NCI-H2081 treated with DMSO at 0.1 percent for 48 hours (cell line): ENCODE measurements at places on chromosomes 4 and X.

- no peak for DNase-seq
These were observed 1226.3 kb downstream of the PCDH7 start for GRCh38 chr4:31946456-31946855.

- no peak for DNase-seq
These were observed 1.9 kb downstream of the GPC4 start for GRCh38 chrX:133413218-133413925.

DNA sequence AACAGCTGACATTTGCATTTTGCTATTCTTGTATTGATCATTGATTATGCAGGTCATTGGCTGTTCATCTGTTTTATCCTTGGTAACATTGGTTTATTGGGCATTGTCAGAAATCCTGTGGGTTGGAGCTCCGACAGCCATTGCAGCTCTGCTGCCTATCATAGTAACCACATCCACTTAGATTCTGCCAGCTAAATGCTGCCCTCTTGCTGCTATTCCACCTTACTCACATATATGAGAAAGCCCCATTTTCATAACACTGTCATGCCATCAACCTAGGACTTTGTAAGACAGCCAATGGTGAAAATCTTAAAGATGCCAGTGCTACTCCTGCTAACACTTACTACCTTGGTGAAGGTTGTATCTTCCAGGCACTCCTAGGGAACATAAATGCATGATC, 187.3 kb upstream of the CXCL13 start:
- DNase-seq, result no peak

- no peak for DNase-seq
These were observed 85.2 kb downstream of the ANAPC10 start for GRCh38 chr4:145012841-145013240.

GRCh38 chrX:3748052-3748559, 34.7 kb upstream of the PRKX start:
- no peak for DNase-seq

- DNase-seq, result no peak
These were observed 196.8 kb upstream of the LEF1 start for GRCh38 chr4:108365551-108365950.

GRCh38 chr4:17218786-17219185, 293.1 kb downstream of the QDPR start:
- no peak for DNase-seq

DNA sequence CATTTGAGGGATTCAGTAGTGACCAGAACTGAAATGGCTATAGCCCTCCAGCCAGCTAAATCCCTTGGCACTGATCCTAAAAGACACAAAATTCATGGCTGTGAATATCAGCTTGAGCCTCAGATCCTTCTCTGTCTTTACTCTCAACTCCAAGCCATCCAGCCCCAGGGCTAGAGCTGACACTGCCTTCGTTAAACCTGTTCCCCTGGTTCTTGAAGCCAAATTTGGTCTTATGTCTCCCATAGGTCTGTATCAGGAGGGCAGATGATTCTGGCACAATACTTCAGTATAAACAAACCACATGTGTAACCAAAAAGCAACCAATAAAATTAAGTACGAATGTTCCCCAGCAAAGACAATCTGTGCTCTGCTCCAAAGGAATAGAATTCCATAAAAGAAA, 78.0 kb downstream of the ANOS1 start:
- no peak for DNase-seq

GRCh38 chr4:184157322-184157721, 60.4 kb downstream of the ENPP6 start:
- no peak for DNase-seq

- no peak for DNase-seq
These were observed 46.1 kb downstream of the LAS1L start for GRCh38 chrX:65488495-65488894.

GRCh38 chr4:152155070-152155469, 380.8 kb downstream of the FBXW7 start:
- DNase-seq, result no peak

- no peak for DNase-seq
These were observed 6.8 kb upstream of the CXCL2 start for GRCh38 chr4:74105656-74106280.

DNA sequence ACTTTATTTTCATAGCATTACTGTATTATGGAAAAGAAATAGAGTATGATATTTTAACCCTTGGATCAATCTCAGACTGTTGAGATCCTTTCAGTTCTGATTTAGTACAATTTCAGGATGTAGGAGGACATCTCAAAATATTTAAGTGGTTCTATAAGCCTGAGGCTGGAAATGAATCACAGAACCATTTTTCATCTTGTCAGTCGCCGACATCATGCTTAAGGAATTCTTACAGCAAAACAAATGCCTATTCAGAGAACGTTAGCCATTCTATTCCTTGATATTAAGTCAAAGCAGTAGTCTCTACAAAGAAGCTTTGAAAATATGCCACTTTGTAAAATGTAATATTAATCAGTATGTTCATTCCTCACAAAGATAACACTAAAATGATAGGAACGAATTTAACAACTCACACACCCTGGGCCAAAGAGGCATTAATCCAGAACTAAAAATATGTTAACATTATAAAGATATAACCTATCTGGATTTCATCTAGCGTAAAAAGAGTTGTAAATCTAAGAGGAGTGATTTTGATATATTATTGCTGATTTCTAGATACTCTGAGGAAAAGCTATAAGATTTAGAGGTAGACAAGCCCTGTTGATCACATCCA, 152.0 kb downstream of the GASK1B start:
- DNase-seq, result no peak

DNA sequence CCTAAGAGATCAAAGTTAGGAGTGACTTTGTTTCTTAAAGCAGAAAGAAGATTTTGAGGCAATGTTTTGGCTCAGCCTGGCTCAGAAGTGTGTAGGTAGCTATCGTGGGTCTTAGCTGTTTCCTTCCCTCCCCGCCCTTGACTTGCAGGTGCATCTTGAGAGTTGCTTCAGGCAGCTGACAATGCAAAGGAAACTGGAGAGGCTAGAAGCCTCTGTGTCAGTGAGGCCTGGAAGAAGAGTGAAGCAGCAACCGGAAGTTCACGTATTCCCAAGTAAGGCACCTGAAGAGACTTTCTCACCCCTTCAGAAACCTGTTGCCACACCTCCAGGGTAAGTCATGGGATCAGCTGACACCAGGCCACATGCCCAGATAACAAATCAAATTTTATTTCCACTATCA, 10.6 kb upstream of the XKRX start:
- no peak for DNase-seq

DNA sequence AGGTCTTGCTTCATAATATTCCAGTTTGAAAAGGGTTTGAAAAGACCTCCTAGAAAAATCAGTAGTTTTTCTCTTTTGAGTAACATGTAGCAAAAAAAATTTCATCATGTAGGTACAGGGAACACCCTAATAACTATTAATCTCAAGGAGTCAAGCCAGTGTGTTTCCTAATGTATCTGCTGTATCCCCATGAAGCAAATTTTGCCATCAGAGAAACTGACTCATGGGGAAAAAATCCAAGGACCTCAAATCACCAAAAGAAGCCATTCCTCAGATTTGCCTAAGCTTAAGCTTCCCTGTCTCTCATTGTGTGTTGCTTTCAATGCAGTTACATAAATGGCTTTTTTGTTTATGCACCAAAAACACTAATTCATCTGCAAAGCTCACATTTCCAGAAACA, 29.7 kb downstream of the F9 start:
- DNase-seq, result no peak

DNA sequence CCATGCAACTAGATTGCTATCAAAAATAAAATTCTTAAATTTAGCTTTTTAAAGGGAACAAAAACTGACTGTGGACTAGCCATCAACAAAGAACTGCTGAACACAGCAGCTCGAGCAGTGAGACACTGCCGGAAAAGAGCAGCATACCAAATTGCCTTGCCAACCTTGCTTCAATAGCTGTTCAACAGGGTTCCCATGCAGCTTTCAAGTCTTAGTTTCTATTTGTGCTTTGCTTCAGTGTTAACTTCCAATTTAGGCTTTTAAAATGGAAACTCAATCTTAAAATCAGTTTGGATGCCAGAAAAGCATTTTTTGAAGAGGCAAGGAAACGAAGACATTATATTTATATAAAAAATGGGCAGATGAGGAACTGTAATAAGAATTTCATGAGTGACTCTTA, 463.4 kb upstream of the MAGEB18 start:
- no peak for DNase-seq

- no peak for DNase-seq
These were observed 185.1 kb downstream of the PDHA2 start for GRCh38 chr4:96025011-96025410.

- no peak for DNase-seq
These were observed 12.1 kb downstream of the ELF4 start for GRCh38 chrX:130098210-130098552.

DNA sequence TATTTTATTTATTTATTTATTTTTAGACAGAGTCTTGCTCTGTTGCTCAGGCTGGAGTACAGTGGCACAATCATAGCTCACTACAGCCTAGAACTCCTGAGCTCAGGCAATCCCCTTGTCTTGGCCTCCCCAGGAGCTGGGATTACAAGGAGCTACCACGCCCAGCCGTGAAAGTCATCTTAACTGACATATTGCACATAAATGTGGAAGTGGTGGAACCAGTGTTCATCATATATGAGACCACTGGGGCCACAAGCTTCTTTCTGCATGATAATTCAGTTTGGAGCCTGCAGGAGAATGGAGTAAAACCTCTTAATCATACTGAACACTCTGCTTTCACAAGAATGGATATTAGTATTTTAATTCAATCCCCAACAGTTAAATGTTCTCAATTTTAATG, 12.5 kb upstream of the CTSO start:
- DNase-seq, result no peak

- no peak for DNase-seq
These were observed 4.1 kb upstream of the FAM200B start for GRCh38 chr4:15677507-15677988.

DNA sequence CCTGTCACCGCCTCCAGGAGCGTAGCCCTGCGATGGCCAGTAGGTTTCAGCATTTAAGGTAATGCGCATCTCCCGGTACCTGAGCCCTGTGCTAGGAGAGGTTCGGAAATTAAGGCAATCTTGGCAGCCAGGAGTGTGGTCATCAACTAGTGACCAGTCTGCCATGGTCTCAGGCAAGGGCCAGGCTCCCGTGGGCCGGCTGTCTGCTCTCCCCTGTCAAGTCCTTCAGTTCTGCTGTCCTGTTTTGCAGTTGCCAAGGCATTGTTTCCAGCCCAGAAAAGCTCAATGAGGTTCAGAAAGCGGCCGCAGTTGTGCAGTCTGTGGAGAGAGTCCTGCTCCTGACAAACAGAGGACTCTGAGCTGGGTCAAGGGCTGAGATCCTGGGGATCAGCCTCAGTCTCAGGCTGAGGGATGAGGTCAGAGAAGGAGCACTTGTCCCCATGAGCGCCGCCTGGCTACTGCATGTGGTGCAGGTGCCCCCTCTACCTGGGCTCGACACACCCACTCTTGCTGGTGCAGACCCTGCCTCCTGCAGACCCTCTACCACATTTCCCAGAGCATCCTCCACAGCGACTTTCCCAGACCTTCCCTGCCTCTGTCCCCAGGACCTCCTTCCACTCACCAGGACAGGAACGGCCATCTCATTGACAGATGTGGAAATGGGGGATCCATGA, 53.4 kb upstream of the PSAPL1 start:
- DNase-seq, result no peak
